GM04503 (cell line): ENCODE measurements at places on chromosomes 2 and 18.

GRCh38 chr2:239253701-239254436 lies 147.0 kb downstream of the HDAC4 start:
- no peak for DNase-seq

DNA sequence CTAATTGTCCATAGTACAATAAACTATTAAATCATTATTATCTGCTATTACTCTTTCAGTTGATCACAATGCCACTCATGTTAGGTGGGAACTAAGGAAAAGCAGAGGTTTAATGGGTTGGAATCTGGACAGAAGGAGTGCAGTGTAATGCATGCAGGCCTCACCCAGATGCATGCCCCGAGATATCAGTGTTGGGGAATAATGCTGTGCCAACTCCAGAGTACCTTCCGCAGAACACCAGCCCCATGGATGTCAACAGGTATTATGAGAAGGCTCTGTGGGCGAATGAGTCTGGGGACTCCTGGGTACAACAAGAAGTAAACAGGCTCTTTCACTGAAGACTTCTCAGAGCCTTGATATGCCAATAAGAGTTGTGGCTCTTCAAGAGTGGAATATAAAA lies 377.4 kb downstream of the ALK start:
- DNase-seq = no peak

DNA sequence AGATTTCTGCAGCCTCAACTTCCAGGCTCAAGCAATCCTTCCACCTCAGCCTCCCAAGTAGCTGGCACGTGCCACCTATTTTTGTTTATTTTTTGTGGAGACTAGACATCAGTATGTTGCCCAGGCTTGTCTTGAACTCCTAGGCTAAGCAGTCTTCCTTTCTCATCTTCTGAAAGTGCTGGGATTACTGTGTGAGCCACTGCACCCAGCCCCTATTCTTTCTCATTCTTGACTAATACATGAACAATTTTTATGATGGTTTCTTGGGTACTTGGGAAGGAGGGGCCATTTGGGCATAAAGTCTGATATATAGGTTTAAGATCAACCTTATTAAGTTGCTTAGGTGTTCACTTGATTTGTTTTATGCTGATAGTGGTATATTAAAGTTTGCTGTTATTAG lies 26.2 kb downstream of the EPC2 start:
- no peak for DNase-seq

DNA sequence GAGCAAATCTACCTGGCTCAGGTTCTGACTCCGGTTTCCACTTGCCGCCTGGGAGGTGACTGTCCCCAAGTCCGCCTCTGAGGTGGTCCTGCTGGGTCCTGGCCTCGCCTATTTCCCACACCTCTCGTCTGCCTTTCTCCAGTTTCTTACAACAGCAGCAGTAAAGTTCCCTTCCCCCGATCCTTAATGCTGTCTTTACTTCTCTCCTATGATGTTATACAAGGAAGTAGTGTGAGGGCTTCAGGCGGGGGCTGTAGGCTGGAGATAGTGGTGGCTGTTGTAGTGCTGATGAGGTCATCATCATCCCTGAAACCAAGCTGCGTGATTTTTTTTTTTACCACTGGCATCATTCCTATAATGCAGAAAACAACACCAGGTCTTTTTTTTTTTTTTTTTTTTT lies 18.9 kb downstream of the TGIF1 start:
- no peak for DNase-seq

GRCh38 chr2:158712791-158713522 lies 82.2 kb upstream of the DAPL1 start:
- no peak for DNase-seq

DNA sequence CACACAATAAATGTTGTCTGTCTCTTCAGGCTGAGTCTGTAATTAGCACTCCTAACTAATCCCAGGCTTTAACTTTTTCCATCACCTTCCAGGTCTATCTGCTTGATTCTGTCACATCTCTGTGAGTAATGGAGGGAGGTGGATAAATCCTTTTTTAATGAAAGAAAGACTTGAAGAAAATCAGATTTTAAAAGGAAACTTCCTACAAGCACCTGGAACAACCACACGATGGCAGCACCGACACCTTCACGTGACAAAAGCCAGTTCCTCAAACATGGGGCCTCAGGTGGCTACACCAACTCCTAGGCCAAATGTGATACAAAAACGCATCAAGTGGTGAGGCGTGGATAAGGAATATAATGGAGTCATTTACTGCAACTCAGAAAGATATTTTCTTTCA lies 41.8 kb downstream of the TGFBRAP1 start:
- no peak for DNase-seq

DNA sequence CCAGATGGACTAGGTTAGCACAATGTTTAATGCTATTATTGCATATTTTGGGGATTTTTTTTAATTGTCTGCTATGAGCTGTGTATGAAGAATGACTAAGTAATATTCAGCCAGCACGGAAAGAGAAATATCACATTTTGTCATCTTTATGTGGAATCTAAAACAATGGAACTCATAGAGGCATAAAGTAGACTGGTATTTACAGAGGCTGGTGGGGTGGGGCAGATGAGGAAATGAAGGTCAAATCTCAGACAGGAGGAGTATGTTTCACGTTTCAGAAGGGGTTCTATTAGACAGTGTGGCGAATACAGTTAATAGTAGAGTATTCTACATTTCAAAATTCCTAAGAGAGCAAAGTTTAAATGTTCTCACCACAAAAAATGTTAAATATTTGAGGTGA lies 4.7 kb downstream of the CDH19 start:
- no peak for DNase-seq

DNA sequence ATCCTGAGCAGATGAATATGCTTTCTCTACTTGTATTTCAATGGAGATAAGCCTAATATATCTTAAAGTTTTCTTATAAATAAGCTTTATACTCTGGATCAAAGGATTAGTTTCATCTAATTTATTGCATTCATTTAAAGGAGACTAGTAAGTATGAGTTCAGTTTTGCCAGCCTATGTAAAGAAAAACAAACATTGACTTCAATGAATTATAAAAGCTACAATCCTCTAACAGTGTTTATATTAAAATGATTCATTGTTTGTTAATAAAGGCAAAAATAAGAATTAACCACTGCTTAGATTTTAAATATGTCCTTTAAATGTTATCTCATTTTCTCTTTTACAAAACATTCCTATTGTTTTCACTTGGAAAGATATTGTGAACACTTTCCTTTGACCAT lies 566.0 kb downstream of the EPHA4 start:
- DNase-seq = no peak

- DNase-seq = no peak
Measured at GRCh38 chr18:37042381-37042780, 213.5 kb downstream of the KIAA1328 start.

GRCh38 chr2:160092445-160092844 lies 30.0 kb upstream of the PLA2R1 start:
- no peak for DNase-seq

- no peak for DNase-seq
Measured at GRCh38 chr18:33444709-33445108, 4.2 kb upstream of the CCDC178 start.

DNA sequence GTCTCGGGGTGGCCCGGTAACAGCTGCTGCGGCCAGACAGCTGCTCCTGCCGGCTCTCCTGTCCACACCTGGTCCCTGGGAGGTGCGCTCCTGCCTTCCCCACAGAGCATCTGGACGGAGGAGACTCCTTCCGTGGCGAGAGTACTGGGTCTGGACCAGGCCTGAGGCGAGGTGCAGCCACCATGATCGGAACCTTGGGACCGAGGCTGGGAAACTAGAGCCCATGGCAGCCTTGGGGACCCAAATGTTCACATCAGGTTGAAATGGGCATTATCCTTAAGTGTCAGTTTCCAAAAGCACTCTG lies 628 bp downstream of the GIGYF2 start:
- DNase-seq = no peak

GRCh38 chr2:85400541-85401463 lies 9.4 kb downstream of the CAPG start:
- DNase-seq = no peak

GRCh38 chr18:40431071-40431985 lies 1523.7 kb upstream of the PIK3C3 start:
- no peak for DNase-seq
